ENCODE measurements at places on chromosomes 7 and 10.
A peak's percentile ranks its signal among the peaks of the same experiment; 100 is the strongest.

DNA sequence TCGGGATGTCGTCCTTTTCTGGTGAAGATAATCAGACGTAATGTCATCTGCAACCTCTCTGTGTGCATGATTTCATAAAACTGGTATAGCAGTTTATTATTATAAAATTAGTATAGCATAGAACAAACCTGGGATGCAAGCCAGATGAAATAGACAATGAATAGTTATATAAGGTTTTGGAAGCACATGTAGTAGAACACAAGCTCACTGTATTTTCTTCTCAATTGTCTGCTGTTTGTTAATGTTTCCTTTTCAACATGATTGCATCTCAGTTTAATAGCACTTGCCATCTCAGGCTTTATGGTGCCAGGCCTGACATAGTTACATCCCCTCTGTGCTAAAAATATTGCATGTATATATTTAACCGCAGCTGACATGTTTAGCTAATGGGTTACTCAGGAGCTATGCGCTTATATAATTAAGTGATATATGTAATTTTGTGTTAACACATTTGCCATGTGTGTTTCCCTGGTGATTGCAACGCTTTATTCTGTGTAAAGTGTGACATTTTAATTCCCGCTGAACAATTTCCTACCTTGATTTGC lies 132.7 kb downstream of the ARID5B start:
- DNase-seq = no peak

- no peak for DNase-seq
Measured at GRCh38 chr10:90352288-90352687, 505.6 kb downstream of the HTR7 start.

GRCh38 chr7:30412782-30413504 lies 65.6 kb downstream of the NOD1 start:
- no peak for DNase-seq

DNA sequence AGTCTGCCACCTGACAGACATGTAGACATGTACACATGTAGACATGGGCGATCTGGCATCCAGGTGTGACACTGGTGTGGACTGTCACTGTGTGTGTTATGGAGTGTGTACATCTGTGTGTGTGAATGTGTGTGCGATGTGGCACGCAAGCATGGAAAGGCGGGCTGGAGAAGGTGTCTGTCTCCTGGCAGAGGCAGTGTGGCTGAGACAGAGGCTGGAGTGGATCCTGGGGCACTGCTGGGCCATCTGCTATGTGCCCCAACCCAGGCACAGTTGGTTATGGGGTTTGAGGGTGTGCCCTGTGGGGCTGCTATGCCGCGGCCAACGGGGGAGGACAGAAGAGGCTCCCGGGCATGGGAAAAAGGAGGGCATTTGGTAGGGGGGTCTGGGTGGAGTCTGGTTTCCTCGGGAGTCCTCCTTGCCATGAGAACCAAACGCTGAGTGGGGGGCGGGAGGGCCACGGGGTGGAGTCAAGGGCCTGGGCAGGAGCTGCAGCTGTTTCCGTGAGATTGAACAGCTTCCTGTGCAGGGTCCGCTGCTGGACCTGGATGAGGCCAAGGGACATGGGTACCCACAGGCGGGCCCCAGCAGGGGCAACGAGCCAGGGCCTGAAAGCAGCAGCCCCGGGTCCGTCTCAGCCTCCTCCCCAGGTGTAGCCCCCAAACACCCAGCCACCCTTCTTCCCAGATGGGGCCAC lies 1.3 kb downstream of the ELN start:
- DNase-seq = no peak

DNA sequence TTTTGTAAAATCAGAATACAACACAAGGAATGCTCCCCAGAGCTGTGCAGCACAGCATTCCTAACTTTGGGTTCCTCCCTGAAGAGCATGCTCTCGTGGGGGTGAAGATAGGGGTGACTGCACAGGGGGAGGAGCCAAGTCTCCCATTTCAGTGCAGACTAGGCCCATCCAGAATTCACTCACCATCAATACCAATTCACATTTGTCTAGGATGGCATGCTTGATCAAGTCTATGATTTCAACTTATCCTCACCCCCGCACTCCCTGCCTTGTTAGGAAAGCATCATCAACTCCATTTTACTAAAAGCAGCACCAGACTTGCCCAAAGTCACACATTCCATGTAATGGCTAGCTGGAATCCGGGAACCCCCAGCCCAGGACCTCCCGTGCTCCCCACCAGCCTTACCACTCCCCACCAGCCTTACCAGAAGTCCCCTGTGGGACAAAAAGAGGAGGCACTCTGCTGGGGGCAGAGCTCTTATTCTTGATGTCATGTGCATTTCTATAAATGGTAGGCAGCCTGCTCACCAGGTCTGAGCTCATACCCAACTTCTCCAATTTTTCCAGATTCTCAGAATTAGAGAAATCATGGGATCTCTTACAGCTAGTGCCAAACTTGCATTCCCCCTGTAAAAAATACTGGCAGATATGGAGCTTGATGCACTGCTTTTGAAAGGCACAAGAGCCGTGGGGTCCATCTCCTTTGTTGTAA lies 6.2 kb downstream of the PARP12 start:
- no peak for DNase-seq

GRCh38 chr10:7409732-7410168 lies 1.1 kb downstream of the SFMBT2 start:
- DNase-seq = peak; percentile 25

DNA sequence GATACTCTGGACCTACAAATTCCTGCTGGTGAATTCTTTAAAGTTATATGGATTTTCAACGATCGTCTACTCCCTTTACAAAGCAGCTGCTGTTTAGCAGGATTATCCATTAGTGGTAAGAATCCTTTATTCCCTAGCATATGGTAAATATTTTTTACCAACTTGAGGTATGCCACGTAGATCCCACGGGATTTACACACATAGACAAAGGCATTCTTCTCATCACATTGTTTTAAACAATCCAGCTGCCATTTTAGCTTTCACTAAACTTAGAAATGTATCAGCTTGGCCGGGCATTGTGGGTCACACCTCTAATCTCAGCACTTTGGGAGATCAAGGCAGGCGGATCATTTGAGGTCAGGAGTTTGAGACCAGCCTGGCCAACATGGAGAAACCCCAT lies 148.0 kb upstream of the SH2B2 start:
- no peak for DNase-seq

- DNase-seq = no peak
Measured at GRCh38 chr10:47397256-47397655, 13.2 kb upstream of the ZNF488 start.

- no peak for DNase-seq
Measured at GRCh38 chr7:94883616-94884015, 23.8 kb upstream of the PPP1R9A start.

- DNase-seq = no peak
Measured at GRCh38 chr10:99996671-99997648, 12.8 kb downstream of the DNMBP start.

- DNase-seq = no peak
Measured at GRCh38 chr7:129906700-129907099, 46.1 kb downstream of the UBE2H start.

GRCh38 chr10:132057191-132057681 lies 8.5 kb upstream of the JAKMIP3 start:
- DNase-seq = no peak

DNA sequence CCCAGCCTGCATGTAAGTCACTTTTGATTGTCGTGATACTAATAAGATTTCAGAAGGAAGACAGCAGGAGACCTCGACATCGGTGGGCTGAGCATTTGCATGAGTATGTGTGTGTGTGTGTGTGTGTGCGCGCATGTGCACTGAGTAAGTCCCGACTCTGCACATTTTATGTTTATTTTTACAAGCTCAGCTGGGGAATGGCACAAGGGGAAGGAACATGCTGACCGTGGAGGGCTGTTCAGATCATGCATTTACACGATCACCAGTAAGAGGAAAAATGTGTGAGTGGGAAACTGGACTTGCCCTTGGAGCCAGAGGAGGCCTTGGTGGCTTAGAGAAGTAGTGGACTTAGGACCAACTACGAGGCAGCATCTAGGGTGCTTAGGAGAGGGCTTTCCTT lies 41.3 kb downstream of the IL2RA start:
- no peak for DNase-seq

DNA sequence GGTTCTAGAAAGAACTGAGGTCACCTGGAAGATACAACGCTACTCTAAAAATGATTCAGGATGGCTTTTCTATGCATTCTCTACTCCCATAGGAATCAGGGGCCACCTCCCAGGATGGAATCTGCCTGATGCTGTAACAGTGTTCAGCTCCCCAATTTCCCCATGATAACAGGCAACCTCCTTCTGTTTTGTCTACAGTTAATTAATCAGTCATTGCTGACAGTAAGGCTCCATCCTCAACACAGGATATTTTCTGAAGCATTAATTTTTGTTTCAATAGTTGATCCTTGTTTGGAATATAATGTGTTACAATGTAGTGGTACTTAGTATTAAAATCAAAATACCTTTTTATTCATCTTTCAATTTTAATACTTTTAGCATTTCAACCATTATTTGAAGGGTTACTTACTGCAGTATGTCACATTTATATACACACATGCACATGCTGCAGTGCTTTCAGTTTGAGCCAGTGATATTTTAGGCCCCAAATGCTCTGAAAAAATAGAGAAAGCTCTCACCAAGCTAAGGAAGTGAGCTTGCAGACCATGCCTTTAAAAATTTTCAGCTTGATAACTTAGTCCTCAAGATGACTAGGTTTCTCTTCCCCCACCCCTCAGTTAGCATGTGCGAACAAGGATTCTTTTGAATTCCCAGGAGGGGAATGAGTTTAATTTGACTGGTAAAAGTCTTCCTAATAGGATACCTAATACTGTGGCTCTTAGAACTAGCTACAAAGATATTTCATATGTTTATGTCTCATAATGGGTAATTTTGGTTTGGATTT lies 592 bp upstream of the PIK3CG start:
- no peak for DNase-seq

- no peak for DNase-seq
Measured at GRCh38 chr7:1854866-1855724, 185.0 kb downstream of the ELFN1 start.

DNA sequence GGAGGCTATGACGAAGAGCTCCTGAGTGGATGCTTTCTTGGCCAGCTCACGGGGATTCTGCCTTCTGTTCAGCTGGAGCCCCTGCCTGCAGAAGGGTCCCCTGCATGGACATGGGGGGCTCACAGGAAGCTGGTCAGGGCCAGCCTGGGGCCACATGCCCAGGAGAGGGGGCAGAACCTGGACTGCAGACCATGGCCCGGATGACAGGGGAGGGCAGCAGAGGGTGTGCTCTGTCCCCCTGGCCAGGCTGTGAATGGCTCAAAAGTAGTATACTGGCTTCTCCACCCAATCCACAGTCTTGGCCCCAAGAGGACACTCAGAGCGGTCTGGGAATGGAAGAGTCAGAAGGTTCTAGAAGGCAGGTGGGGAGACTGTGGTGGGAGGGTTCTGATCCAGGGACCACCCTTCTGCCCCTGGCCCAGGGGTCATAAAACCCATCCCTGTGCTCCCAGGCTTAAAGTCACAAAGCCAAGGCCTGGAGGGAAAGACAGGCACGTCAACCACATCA lies 40.3 kb downstream of the PPIF start:
- DNase-seq = no peak

- DNase-seq = no peak
Measured at GRCh38 chr10:94178475-94179253, 184.1 kb downstream of the NOC3L start.
